CD4-positive, alpha-beta T cell treated with Interleukin-15 for 4 hours (primary cell): ENCODE measurements at places on chromosomes 16 and 17.
A peak's percentile ranks its signal among the peaks of the same experiment; 100 is the strongest.

DNA sequence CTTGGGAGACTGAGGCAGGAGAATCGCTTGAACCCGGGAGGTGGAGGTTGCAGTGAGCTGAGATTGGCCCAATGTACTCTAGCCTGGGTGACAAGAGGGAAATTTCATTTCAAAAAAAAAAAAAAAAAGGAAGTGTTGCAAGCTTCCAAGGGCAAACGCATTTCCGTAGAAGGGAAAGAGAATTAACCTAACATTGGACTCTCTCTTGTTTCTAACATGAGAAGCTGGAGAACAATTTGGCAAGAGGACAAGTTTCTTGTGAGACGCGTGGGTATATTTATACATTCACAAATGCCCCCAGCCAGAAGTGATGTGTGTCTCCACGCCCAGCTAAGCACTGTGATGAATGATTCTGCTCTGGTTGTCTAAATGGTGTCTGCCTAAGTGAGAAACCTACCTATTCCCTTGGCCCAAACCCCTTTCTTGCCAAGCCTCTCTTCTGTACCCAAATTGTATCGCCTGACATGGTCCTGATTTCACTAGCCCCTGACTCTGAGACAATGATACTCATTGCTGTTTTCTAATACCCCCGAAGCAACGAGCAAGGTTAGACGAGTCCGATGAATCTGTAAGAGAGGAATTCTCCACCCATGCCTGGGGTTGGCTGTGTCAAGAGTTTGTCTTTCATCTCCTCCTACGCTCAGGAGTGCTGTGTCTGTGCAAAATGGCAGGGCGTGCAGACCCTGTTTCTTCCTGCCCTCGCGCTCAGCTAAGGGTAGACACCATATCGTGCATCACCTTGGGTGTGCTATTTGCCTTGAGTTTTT lies 14.2 kb upstream of the ST6GALNAC2 start:
- no peak for DNase-seq

DNA sequence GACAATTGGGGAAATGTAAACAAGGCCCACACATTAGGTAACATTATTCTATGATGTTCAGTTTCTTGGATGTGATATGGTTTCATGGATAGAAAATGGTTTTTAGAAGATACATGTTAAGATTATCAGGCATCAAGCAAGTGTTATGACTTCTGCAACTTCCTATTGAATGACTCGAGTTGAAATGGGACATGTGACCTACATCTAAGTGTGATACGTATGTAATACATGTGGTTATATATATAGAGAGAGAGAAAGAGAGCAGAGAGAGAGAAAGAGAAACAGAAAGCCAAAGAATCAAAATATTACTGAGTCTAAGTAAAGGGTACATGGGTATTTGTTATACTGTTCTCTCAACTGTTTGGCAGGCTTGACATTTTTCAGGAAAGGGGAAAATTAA lies 1.7 kb downstream of the TMEM170A start:
- DNase-seq: peak; percentile 34

GRCh38 chr17:42706732-42707131 lies 24.4 kb downstream of the CNTNAP1 start:
- peak; percentile 48 for DNase-seq

DNA sequence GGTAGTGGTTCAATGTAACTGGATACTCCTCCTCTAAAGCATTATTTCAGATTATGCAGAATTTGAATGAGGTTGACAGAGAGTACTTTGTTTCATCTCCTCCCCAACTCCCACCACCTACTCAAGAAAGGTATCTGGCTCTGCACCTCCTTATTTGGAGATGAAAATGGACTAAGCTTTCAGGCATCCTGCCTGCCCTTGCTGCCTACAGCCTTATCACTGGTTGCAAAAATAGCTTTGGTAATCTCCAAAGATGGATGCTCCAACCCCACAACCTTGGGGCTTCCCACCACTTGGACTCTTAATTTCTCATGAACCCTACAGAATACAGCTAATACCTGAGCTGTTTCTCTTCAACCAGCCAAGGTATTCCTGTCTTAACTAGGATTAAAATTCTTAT lies 45.3 kb upstream of the CORO6 start:
- DNase-seq: no peak

DNA sequence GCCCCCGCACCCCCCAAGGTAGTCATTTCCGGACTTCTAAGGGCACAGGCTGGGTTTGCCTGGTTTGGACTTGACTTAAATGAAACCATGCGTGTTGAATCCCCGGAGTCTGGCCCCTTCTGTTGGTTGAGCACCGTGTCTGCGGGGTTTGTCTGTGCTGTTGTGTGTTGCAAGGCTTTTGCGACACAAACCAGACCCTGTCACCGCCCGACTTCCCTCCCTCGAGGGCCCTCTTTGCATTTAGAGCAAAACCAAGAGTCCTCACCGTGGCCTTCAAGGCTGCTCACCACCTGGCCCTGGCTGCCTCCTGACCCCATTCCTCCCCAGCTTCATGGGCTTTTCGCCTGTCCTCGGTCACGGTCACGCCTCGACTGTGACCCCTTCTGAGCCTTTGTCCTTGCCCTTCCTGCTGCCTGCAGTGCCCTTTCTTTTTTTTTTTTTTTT lies 7.4 kb downstream of the CRISPLD2 start:
- no peak for DNase-seq

- no peak for DNase-seq
Observed at GRCh38 chr17:17345686-17346427, 42.7 kb downstream of the NT5M start.

GRCh38 chr16:12303653-12304052 lies 327.1 kb downstream of the SNX29 start:
- DNase-seq: no peak

DNA sequence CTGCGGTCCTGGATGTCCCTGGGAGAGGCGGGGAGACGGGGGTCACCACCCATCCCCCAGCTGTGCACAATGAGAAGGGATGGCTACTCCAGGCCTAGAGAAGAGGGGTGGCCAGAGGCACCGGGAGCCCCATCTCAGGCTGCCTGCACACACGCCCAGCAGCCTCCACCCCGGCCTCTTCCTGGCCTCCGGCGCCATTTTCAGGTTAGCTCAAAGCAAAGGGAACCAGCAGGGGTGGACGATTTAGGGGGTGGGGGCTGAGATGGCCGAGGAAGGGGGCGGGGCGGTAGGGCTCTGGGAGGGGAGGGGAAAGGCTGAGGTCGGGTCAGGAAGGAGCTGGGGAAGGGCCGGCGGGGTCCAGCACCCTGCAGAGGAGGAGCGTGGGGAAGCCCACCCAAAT lies 42.8 kb downstream of the SRCIN1 start:
- no peak for DNase-seq

DNA sequence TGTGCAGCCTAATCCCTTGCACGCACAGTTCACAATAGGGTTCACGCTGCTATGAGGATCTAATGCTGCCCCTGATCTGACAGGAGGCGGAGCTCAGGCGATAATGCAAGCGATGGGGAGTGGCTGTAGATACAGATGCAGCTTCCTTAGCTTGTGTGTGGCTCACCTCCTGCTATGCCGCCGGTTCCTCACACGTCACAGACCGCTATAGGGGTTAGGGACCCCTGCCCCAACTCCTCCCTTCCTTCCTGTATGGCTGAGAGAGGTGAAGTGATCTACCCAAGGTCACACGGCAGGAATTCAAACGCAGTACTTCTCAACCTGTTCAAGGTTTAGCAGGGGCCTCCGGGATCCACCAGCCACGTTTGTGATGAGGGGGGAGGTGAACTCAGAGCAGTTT lies 13.4 kb upstream of the PLLP start:
- DNase-seq: peak; percentile 45

DNA sequence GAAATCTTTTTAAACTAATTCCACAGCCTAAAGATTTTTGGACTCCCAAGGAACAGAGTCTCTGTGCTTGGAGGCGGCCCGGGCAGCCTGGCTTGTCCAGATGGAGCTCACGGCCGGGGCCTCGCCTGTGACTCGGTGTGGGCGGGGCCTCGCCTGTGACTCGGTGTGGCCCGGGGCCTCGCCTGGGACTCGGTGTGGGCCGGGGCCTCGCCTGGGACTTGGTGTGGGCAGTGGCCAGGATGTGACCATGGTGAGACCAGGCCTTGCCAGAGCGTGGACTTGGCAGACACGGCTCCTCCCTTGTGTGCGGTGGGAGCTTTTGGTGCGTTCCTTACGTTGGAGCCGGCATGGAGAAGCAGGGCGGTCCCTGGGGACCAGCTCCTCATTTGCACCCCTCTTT lies 92.3 kb downstream of the METRNL start:
- no peak for DNase-seq

DNA sequence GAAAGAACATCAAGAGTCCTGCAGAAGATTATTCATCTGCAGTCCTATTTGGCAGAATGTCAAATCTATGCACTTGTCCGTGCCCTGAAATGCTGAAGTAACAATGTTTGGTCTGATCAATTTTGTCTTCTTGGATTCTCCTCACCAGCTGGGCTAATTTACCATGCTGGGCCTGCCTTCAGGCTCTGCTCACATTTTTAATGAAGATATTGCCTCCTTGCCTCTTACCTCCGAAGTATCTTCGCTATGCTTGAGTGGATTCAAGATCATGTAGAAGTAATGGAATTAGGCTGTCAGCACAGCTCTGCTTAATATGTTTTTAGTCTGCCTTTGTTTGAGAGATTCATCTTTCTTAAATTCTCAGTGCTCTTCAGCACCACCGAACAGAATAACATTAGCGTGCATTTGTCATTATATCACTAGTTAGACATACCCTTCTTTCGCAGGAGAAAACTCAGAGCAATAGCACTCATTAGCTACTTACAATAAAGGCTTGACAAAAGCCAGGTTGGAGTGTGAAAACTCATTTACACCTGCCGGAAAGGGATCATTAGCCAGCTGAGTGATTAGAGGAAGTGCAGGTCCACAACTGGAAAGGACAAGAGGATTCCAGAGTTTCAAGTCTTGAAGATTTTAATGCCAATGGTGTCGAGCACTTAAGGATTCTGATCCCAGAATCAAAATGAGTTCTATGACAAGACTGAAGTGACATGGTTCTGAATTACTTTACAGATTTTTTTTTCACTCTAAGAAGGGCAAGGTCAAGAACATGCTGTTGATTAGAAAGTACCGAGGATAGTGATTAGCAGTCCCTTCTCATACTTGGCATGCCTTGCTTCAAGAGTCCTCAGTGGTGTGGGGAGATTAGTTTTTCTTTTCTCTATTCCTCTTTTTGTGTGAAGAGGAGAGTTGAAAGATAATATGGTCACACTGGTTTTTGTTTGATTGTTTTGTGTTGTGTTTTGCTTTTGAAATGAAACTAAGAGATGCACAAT lies 405.6 kb upstream of the TOM1L1 start:
- DNase-seq: no peak

DNA sequence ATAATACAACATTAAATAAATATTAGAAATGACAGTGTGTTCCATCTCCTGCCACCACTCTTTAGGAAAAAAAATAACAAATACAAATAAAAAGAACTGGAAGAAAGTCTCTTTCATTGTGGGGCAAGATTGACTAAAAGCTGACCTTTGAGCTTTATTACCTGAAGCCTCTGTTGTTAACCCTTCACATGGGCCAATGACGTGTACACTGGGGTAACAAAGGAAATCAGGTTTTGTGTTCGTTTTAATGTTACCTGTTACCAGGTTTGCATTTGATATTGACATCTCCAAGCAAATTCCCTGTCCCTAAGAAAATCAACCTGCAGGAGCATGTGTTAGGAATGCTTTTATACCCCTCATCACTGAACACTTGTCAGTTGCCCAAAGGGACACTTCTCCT lies 39.0 kb downstream of the NLK start:
- DNase-seq: no peak

GRCh38 chr16:65178151-65178550 lies 56.3 kb upstream of the CDH11 start:
- no peak for DNase-seq

- DNase-seq: peak; percentile 66
Observed at GRCh38 chr17:30808785-30809286, 15.7 kb downstream of the CRLF3 start.

GRCh38 chr16:56783344-56783743 lies 53.4 kb downstream of the NUP93 start:
- no peak for DNase-seq

DNA sequence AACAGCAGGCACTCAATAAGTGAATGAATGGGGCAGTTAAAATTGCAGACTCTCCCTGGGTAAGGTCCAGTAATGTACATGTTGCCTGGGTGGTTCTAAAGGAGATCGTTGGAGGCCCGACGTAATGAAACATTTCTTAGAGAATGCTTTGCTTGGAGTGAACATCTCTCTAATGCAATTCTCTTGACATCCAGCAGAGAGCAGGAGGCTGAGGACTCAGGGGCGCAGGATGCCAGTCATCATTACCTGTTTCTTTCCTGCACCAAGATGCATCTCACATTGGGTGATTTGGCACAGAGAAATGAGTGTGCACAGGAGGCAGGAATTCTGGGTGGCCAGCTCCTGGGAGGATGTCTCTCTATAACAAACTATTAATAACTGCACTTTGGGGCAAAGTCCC lies 130.3 kb upstream of the RBBP6 start:
- DNase-seq: no peak

DNA sequence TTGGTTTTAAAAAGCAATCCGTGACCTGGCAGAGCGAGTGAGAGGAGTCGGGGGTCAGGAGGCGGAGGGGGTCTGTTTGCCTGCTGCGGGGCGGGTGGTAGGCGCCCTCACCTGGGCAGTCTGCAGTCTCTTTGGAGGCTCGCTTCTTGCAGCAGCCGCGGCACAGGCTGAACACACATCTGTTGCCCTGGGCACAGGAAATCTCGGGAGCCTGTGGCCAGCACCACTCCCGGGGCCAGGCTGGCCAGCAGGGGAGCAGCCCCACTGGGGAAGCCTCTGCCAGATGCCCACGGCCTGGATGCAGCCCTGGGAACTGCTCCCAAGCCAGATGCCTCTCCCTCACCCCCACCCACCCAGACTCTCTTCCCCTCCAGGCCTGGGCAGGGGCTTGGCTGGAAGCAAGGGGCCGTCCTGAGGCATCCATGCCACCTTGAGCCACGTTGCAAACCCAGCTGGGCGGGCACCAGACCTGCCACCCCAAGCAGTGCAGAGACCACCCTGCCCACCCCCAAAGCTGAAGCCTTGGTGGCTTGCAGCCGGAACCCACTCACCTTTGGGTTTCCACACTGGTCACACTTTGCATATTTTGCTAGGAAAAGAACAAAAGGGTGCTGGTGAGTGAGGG lies 6.6 kb downstream of the GPS1 start:
- DNase-seq: no peak

DNA sequence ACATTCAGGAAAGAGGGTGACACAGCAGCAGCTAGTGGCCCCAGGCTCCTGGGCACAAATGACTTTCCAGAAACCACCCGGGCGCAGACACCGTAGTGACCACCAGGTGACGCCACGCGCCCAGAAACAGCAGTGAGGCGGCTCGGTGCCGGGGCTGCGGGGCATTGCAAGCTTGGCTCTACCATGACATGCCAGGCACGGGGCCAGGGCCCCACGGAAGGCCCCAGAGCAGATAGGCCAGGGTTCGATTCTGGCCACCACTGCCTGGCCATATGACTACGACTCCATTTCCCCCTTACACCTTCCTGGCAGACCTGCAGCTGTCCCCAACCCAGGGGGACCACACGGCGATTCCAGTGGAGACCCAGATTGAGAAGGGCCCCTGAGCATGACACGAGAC lies 6.7 kb downstream of the RHBDF1 start:
- DNase-seq: peak; percentile 83

DNA sequence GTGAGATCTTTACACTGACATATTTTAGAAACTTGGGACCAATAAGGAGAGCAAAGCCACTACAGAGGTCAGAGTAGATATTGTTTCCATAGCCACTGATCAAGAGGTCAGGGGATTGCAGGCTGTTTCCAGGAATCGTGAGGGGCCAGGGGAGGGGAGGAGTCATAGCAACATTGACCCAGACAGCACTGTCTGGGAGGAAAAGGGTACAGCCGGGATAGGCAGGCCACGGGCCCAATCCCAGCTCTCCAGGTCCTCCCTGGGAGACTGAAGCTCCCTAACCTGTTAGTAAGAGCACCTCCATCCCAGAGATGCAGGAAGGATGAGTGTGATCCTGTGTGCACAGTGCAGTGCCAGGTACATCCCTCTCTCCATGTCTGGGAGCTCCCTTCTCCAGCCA lies 48.5 kb upstream of the TMEM132E start:
- no peak for DNase-seq
